ENCODE measurements at places on chromosomes 7 and 10.
A peak's percentile ranks its signal among the peaks of the same experiment; 100 is the strongest.

DNA sequence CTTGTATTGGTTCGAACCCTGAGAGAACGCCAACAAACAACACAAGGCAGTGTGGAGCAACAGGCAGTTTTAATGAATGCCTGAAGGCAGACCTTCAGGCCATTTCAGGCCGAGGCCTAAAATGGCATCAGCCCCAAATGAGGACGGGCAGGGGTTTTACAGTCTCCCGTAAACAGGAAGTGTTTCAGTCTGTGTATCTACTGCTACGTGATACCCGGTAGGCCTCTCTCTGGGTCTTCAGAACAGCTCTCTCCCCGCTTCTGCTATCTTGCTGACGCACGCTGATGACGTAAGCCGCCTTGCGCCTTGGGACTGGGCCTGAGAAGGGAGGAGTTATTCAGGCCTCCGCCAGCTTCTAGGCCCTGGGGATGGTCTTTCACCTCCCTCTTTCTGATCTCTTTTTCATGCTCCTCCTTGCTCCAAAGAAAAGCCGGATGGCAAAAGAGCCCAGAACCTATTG, 67.7 kb downstream of the ST8SIA6 start:
- DNase-seq: no peak

DNA sequence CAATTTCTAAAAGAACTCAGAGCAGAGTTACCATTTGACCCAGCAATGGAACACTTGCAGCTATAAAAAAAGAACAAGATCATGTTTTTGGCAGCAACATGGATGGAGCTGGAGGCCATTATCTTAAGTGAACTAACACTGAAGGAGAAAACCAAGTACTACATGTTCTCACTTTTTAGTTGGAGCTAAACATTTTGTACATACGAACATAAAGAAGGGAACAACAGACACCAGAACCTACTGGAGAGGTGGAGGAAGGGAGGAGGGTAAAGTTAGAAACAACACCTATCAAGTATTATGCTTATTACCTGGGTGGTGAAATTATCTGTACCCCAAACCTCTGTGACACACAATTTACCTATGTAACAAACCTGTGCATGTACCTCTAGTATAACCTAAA, 329.5 kb downstream of the ATRNL1 start:
- no peak for DNase-seq

DNA sequence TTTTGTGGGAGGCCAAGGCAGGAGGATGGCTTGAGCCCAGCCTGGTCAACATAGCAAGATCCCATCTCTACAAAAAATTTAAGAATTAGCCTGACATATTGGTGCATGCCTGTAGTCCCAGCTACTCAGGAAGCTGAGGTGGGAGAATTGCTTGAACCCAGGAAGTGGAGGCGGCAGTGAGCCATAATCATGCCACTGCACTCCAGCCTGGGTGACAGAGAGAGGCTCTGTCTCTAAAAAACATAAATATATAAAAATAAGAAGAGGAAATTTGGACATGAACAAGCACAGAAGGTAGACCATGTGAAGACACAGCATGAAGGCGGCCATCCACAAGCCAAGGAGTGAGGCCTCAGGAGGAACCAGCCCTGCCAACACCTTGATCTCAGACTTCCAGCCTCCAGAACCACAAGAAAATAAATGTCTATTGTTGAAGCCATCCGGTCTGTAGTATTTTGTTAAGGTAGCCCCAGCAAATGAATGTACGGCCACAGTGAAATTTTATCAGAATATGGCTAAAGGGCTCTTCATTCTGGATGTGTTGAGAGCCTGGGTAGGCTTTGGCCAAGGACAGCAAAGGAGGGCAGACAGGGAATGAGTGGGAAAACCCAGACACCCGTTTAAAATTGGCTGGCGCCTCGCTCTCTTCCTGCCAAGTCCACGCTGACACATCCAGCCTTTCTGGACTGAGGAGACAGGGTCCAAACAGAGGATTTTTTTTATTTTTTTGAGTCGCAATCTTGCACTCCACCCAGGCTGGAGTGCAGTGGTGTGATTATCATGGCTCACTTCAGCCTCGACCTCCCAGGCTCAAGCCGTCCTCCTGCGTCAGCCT, 12.9 kb upstream of the GRID2IP start:
- peak; percentile 23 for DNase-seq

GRCh38 chr7:5634107-5634950, 147.1 kb downstream of the RNF216 start:
- peak; percentile 77 for DNase-seq

- peak; percentile 98 for DNase-seq
Observed at GRCh38 chr10:44723619-44724325, 187.4 kb upstream of the TMEM72 start.

- DNase-seq: peak; percentile 57
Observed at GRCh38 chr10:88004451-88004850, 141.0 kb downstream of the PTEN start.

GRCh38 chr10:59903871-59904270, 2.5 kb downstream of the CCDC6 start:
- DNase-seq: no peak

DNA sequence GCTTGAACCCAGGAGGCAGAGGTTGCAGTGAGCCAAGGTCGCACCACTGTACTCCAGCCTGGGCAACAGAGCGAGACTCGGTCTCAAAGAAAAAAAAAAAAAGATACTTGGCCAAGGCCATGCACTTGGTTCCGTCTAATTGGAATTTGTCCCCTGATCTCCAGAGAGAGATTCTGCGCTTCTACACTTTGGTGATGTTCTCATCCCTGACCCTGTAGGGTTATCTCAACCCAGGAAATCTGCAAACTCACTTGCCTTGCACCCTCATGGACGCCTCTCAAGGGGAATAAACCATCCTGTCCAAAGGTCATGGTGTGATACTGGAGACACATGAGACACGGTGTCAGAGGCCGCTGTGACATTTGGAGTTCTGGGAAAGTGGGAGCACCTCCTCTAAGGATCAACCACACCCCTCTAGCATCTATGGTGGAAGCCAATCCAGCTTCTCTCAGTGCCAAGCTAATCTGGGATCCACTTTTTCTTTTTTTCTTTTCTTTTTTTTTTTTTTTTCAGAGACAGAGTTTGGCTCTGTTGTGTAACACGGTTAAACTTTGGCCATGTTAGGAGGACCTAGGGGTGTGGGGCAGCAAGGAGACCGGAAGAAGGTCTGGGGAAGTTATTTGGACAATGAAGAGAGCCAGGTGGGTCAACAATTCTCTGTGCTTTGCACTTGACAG, 7.8 kb upstream of the POR start:
- DNase-seq: no peak

GRCh38 chr10:109920016-109920415, 3.3 kb downstream of the XPNPEP1 start:
- DNase-seq: no peak

DNA sequence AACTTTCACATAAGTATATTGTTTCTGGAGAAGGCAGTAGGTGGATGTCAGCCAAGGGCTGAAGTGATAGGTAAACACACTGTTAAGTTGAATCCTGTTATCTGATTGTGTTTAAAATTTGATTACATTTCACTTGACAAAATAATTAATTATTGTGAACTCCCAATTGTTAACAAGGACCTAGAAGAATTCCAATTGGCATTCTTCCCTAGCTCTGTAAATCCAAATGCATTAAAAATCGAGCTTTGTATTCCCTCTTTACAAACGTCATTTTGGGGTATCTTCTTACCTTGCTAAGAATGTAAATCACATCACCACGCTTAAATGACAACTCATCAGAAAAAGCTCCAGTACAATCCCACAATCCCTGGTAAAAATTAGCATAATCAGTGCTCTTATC, 179.9 kb downstream of the SKAP2 start:
- DNase-seq: no peak

DNA sequence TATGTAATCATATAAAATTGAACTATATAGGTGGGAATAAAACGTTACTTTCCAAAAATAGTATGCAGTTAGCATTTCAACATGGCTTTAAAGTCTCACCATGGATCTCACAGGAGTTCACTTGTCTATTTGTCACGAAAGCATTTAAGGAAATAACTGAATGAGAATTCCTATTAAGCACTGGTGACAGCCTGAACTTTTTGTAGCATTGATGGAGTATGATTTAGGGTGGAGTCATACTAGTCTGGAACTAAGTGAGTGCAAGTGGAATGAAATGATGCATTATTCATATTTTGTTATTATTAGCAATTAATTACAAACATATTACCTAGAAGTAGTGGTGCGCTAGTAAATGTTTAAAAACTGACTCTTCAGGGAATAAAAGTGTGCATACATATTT, 26.0 kb upstream of the HIBADH start:
- no peak for DNase-seq

GRCh38 chr10:26503911-26504310, 65.8 kb downstream of the APBB1IP start:
- DNase-seq: no peak

- DNase-seq: no peak
Observed at GRCh38 chr7:14902589-14903067, at the start of gene DGKB. Gene DGKB (minus strand): TSS chr7:14902751.

DNA sequence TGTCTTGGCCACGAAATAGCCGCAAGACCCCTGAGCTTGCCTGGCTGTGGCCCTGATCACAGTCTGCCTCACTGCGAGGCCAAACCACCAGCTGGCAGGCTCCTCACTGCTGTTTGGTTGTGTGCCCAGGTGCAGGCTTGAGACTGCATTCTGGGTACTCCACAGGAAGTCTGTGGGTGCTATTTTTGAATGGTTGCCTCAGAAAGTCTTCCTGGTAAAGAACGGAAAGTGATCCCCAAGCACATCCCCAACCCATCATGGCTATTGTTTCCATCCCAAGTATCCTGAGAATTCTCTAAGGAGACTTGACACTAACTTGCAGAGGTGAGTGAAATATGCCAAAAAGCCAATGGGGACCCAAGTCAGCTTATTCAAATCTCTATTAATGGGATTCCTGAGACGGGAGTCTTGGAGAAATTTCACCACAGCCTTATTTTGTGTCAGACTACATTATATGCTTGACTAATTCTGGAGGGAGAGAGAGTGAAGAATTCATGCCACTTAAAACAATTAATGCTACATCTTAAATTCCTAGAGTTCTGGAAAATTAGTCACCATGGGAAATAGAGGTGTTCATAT, 170.9 kb downstream of the RAMP3 start:
- DNase-seq: no peak

- no peak for DNase-seq
Observed at GRCh38 chr7:49245062-49245461, 320.7 kb downstream of the CDC14C start.

DNA sequence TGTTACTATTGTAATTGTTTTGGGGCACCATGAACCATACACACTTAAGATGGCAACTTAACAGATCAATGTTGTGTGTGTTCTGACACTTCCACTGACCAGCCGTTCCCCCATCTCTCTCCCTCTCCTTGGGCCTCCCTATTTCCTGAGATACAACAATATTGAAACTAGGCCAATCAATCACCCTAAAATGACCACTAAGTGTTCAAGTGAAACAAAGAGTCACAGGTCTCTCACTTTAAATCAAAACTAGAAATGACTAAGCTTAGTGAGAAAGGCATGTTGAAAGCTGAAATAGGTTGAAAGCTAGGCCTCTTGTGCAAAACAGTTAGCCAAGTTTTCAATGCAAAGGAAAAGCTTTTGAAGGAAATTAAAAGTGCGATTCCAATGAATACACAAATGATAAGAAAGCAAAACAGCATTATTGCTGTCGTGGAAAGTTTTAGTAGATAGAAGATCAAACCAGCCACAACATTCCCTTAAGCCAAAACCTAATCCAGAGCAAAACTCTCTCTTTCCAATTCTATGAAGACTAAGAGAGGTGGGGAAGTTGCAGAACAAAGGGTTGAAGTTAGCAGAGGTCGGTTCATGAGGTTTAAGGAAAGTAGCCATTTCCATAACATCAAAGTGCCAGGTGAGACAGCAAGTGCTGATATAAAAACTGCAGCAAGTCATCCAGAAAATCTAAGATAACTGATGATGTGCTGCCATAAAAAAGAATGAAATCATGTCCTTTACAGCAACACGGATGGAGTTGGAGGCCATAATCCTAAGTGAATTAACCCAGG, 90.6 kb downstream of the MTPN start:
- no peak for DNase-seq

GRCh38 chr7:120827371-120828118, 30.4 kb downstream of the TSPAN12 start:
- DNase-seq: no peak

DNA sequence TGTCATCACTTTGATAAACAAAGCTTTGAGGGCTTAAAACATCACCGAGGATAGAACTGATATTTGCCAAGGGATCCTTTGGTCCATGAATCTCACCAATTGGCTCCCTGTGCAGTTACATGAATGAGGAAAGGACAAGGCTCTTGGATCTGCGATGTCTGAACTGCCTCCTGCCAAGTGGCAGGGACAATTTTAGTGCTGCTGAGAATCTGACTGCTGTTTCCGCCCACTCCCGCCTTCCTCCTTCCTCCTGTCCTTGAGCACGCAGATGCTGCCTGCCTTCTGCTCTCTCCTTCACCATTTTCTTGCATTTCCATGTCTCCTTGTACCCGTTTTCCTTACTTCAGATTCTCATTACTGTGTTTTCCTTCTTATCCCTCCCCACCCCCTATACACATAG, 26.8 kb upstream of the ITPRID1 start:
- no peak for DNase-seq

- peak; percentile 75 for DNase-seq
Observed at GRCh38 chr7:35605760-35606159, 89.2 kb downstream of the HERPUD2 start.

- peak; percentile 85 for DNase-seq
Observed at GRCh38 chr10:47402641-47403301, 18.7 kb upstream of the ZNF488 start.

- no peak for DNase-seq
Observed at GRCh38 chr10:96719200-96719599, 1.1 kb downstream of the PIK3AP1 start.

DNA sequence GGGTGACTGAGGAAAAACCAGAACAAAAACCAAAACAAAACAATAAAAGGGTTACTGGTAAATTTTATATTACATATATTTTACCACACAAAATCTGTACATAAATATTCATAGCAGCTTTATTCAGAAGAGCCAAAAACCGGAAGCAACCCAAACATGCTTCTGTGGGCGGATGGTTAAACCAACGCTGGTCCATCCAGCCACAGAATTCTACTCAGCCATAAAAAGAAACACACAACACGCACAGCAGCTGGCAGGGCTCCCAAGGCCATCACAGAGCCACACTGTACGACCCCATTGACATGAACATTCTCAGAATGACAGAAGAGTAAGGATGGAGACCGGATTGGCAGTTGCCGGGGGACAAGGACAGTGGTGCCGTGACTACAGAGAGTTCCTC, 83.6 kb downstream of the PROSER2 start:
- no peak for DNase-seq

DNA sequence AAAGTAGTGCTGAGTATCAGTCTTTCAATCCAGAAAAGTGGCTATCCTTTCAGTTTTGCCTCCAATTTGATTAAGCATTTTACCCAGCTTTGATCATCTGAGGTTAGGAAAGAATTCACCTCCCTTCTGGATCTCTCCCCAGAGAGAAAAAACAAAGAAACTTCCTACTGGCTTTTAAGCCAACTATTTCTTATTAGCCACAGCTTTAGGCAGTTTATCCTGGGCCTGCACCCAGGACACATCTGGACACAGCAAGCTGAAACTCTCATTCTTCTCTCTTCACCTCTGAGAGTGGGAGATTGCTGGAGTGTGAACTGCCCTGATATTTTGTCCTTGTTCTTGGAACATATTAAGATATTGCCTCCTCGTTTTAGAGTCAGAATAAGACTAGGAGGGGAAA, 43.5 kb upstream of the LSM8 start:
- no peak for DNase-seq

All from stromal cell of bone marrow (primary cell).